ENCODE measurements at places on chromosomes 4 and X. TPM values are rescaled to one million over a fixed set of nuclear protein-coding genes. Genes with fewer than 3 reads are reported as not detected.

The DOK7 gene
- not detected for total RNA-seq

DNA sequence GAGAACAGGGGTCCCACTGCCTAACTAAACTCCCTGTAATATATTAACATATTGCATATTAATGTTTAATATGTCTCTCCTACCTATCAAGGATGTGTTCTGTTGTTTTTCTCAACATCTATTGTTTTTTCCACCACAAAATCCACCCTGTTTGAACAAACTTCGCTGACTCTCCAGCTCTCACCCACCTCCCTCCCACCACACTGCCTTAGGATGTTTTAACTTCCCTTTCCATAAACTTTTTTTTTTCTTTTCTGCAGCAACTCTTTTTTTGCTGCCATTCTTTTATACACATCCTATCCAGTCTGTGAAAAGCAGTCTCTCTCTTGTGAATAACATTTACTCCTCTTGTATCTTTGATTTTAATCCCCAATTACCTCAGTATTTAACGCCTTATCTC, 226.1 kb downstream of the PCDH7 start:
- DNase-seq = no peak

The HTATSF1 gene
- 38.8 TPM for total RNA-seq

The METTL14 gene
- 51.2 TPM for total RNA-seq

The SLC9A7 gene
- 11.5 TPM for total RNA-seq

- DNase-seq = no peak
Measured at GRCh38 chr4:2882341-2882740, 38.7 kb downstream of the ADD1 start.

The EFHC2 gene
- 0.34 TPM for total RNA-seq

GRCh38 chr4:5143940-5144339, 92.7 kb downstream of the STK32B start:
- no peak for DNase-seq

GRCh38 chr4:2598511-2599303, 62.3 kb downstream of the FAM193A start:
- DNase-seq = no peak

- DNase-seq = no peak
Measured at GRCh38 chrX:108558217-108558616, 118.6 kb downstream of the COL4A5 start.

The AADAT gene
- 0.20 TPM for total RNA-seq

DNA sequence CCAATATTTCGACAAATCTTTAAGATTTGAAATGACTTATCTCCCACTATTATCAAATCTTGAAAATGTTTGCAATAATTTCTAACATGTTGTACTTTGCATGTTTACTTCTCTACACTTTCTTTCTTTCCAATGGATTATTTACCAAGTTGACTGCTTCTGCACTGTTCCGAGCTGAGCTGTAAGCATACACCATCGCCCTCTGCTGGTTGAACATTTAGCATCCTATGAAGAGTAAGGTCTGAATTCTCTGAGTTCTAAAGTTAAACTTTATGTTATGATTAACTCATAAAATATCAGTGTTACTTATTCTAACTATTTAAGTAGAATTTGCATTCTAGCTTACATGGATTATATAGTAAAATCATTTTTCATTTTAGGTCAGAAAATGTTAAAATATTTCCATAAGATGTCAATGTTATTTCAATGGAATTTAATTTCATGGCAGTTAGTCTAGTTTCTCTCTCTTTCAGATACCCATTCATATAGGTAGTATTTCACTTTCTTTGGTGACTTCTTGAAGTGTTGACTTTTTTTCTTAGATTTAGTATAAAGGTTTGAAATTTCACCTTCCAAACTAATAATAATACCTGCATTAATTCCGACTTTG, 137.4 kb downstream of the DKK2 start:
- no peak for DNase-seq

DNA sequence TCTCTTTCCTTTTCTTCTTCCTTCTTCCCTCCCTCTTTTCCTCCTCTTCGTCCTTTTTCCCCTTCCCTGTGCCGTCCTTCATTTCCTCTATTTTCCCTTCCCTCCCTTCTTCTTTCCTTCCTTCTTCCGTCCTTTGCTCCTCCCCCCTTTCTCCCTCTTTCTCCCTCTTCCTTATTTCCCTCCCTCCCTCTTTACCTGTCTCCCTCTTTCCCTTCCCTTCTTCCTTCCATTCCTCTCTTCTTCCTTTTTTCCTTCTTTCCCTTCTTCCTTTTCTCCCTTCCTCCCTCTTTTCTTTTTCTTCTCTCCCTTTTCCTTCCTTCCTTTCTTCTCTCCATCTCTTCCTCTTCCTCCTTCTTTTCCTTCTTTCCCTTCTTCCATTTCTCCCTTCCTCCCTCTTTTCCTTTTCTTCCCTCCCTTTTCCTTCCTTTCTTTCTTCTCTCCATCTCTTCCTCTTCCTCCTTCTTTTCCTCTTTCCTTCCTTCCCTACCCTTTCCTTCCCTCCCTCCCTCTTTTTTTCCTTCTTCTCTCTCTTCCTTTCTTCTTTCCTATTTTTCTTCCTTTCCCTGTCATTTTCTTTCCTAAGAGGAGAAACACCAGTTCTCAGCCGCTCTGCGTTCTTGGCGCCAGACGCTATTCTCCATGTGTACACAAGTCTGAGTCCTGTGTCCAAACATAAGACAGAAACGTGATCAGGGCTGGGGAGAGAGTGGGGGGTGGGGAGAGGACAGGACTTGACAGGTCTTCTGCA, 597.1 kb downstream of the MID1IP1 start:
- no peak for DNase-seq

GRCh38 chr4:7441201-7441600, 6.5 kb upstream of the PSAPL1 start:
- no peak for DNase-seq

GRCh38 chr4:139663561-139664138, 2.0 kb upstream of the MGST2 start:
- DNase-seq = no peak
